ENCODE measurements at places on chromosomes 12 and 14. TPM values are rescaled to one million over a fixed set of nuclear protein-coding genes. Genes with fewer than 3 reads are reported as not detected.
A peak's percentile ranks its signal among the peaks of the same experiment; 100 is the strongest.

- peak; percentile 64 for DNase-seq
Observed at GRCh38 chr12:45415393-45415817, 199.5 kb downstream of the ANO6 start.

DNA sequence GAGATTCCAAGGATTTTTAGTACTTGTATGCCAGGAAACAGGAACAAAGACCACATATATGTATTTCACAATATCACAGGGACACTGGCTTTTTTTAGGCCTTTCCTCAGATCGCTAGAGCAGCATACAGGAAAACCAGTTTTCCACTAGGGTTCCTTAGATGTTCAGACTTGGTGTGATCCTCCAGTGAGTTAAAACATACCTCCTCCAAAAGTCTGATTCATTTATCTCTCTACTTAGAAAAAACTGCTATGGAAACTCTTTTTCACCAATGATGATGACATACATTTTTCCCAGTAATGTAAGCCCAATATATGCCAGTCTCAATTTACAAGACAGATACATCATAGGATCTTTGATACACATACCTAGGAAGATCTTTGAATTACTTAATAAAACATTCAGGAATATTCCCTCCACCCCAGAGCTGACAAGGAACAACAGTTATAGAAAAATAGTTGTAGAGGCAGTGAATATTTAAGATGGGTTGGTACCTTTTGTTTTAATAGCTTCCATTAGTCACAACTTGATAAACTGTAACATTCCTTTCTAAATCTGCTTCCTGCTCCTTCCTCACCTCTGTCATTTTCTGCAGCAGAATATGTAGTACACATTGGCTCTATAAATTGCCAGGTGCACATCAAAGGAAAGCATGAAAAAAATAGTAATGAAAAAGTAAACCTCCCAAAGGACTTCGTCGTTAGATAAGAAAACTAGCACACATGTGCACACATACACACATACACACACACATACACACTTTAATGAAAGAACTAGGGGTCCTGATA, 27.5 kb downstream of the BCAT1 start:
- DNase-seq = no peak

- no peak for DNase-seq
Observed at GRCh38 chr14:99630202-99630601, 14.7 kb upstream of the HHIPL1 start.

DNA sequence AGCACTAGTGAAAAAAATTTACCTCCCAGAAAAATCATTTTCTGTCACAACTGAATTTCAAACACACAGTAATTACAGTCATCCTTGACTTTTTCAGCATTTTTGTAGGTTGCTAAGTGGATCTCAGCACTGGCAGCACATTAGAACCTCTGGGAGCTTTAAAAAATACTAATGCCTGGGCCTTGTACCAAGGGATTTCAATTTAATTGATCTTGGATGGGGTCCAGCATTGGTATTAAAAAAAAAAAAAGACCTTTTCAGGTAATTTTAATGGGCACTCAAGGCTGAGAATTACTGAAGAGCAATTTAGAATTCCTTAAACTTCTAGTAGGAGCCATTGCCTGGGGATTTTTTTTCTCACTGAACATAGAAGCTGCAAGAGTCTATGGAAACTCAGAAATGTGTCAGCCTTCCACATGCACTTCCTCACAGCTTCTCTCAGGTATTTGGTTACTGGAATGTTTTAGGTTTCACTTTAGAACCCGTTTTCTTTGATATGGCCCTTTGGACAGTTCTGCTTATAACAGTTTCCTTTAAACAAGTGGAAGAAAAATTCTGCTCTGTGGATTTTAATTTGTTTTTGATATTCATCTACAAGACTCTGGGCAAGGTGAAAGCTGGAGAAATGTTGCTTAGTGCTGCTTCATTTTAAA, 88.5 kb upstream of the DACT1 start:
- DNase-seq = no peak

DNA sequence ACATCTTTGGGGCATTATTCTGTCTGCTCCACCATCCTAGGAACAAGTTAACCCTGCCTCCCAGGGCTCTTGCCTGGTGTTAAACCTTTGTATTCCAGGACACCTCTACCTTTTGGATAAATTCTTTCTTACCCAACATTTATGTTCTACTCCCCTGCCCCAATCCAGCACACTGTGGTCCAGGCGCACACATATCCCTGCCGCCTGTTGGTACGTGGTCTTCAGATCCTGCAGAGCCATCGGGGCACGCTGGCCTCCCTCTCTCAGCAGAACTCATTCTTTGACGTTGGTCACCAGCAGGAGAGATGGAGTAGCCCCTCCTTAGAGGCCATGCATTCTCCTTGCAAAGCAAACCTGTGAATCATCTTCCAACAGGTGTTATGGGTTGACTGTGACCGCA, 5.1 kb upstream of the TMEM179 start:
- no peak for DNase-seq

DNA sequence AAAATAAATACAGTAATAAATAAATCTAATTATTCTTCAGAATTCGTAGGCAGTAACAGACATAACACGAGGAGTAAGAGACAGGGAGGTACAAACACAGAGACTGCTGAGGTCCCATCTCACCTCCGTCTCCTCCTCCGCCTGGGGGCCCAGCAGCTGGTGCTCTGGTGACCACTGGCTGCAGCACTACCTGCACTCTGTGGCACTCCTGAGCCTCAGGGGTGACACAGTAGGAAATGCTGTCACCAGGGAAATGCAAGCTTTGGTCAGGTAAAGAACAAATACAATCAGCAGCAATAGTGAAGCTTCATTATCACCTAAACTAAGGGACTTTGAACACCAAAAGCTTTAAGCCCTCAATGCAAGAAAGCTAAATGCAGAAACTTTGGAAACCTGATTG, 19.6 kb downstream of the GSTZ1 start:
- DNase-seq = no peak

DNA sequence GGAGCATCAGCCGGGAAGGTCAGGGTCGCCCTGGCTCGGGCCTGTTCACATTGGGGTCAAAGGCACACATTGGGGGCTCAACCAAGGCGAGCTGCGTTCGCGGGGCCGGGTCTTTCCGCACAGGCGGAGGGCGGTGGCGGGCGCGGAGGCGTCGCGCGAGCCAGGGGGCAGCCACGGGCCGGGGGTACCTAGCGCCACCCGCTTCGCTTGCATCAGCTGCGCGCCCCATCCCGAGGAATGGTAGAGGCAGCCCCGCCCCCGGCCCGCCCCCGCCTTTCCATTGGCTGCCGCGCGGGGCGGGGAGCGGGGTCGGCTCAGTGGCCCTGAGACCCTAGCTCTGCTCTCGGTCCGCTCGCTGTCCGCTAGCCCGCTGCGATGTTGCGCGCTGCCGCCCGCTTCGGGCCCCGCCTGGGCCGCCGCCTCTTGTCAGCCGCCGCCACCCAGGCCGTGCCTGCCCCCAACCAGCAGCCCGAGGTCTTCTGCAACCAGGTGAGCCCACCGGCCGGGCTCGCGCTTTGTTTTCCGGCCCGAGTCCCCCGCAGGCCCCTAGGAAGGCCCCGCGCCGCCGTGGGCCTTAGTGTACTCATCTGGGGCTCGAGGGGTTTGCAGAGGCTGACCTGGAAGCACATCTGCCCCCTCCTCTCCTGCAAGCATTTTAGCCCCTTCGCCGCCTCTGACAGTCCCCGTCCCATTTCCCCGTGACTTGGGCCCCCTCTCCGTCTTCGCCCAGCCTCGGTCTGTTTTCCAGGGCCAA, at the start of gene ALDH2:
ALDH2 (plus strand) TSS at position 326 of the 754 bp plus-strand sequence; CDS start at position 376, 50 bp downstream.
- DNase-seq = peak; percentile 63

DNA sequence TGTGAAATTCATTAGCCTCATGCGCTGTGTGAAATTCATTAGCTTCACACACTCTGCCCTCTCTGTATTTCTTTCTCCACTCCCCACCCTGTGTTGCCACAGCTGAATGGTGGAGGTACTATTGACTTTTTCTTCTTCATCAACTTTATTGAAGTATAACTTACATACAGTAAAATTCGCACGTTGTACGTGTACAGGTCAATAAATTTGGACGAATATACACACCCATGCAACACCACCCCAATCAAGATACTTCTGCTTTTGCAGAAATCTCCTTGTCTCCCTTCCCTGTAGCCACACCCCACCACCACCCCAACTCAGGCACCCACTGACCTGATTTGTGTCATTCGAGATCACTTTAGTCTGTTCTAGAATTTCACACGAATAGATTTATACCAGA, 51.8 kb downstream of the FBXL14 start:
- DNase-seq = no peak

The HOXC12 gene
- total RNA-seq = not detected

The RNU4-1 gene
- total RNA-seq = 323 TPM

The ACSM4 gene
- not detected for total RNA-seq

GRCh38 chr14:104307627-104308401, 169.4 kb downstream of the KIF26A start:
- DNase-seq = no peak

GRCh38 chr14:80390906-80391305, 179.6 kb upstream of the DIO2 start:
- DNase-seq = no peak

DNA sequence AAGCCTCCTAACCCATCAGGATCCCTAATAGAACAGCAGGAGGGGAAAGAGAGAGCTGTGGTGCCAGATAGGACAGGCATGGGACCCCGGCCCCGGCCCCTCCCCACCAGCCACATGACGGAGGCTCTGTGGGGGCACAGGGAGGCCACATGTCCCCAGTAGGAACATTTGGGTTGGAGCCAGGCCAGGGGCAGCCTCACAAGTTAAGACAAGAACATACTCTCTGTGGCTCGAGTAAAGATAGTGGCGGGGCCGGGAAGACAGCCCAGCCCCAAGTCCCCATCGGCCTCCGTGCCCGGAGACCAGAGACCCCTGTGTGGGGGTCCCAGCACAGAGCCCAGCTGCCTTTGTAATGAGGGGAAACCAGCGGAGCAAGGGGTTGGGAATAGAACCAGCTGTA, 78.6 kb upstream of the GALNT9 start:
- no peak for DNase-seq

DNA sequence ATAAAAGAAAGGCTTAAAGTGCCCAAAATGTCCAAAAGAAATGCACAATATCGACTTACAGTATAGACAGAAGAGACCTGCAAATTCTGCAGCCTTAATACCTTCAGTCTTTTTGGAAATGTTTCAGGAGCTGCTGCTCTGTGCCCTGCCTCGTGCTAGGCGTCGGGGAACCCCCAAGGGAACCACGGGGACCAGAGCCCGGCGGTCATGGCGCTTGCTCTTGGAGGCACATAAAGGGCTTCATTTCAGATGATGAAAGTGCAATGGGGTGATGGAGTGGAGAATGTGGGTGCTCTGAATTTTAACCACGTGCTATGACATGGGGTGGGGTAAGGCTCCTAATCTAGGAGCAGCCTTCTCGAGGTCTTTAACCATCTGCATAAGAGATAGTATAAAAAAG, 14.8 kb upstream of the AACS start:
- DNase-seq = peak; percentile 20

The COL2A1 gene
- 0.05 TPM for total RNA-seq

The PLBD1 gene
- not detected for total RNA-seq

The DAD1 gene
- 302 TPM for total RNA-seq

DNA sequence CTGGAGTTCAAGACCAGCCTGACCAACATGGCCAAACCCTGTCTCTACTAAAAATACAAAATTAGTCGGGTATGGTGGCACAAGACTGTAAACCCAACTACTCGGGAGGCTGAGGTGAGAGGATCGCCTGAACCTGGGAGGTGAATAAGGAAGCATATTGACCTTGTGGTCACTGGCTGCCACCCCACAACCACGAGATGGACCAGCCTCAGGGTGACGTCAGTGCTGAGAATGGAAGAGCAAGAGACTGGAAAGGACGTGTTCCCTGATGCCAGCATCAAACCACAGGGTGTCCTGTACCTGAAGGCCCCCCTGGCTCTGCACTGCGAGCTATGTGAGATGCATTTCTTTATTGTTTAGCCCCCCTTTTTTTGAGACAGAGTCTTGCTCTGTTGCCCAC, 45.9 kb upstream of the BDKRB2 start:
- DNase-seq = no peak

The MYG1 gene
- 61.9 TPM for total RNA-seq

DNA sequence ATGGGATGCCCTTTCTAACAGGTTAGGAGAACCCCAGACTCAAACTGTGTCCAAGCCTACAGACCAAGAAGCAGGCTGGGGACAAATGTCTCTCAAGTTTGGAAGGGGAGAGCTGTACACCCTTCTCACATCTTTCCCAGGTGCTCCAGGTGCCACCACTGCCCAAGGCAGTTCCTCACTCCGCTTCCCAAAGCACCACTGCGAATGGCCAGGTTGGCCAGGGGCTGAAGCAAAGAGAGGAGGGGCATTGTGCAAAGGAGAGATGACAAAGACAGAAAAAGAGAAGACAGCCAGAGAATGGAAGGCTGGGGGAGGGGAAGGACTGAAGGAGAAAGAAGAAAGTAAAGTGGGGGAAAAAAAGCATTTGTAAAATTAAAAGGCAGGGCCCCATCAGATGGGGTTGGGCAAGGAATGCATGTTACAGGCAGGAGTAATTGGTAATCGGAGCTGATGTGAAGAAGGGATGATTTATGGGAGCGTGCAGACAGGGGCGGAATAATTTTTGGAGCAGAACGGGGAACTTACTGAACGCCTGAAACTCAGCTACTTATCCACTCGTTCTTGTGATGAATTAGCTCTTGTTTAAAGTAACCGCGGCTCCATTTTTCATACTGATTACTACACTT, 165.8 kb downstream of the ESRRB start:
- no peak for DNase-seq

DNA sequence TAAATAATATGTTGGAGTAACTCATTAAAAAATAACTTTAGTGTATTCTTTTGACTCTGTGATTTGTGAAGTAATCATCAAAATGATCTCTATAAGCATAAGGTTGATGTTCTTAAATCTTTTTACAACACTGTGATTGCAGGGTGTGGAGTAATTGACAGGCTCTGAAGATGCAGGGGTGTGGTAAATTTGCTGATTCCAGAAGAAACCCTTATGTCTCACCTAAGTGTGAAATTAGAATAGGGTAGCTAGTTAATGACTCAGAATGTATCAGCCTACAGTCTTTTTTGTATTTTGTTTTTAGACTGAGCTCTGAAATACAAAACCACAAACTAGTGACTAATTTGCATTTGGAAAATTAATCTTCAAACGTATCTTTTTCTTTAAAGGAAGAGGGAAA, 5.9 kb downstream of the PRPF39 start:
- DNase-seq = peak; percentile 27

GRCh38 chr14:95025218-95025617, 132.1 kb downstream of the DICER1 start:
- DNase-seq = no peak

DNA sequence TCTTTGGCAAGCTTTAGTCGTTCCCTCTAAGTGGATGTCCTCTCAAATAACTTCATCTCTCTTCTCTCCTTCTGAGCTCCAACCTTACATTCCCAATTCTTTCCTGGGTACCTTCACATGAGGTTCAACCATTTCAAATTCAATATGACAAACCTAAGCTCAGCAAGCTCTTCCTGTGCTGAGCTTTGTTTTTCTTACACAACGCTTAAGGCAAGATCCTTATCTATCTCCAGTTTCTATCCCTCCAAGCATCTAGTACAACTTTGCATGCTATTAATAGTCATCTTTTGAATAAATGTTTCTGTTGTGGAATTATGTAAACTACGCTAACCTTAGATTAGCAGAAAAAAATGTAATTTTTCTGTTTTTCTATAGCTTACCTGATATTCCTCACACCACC, 63.7 kb upstream of the IFNG-AS1 start:
- no peak for DNase-seq

- DNase-seq = no peak
Observed at GRCh38 chr12:104942075-104942474, 16.0 kb downstream of the SLC41A2 start.

GRCh38 chr12:4261655-4262054, 11.9 kb upstream of the CCND2 start:
- DNase-seq = no peak

GRCh38 chr12:82758749-82759330, 72.1 kb downstream of the TMTC2 start:
- DNase-seq = no peak

Measured in activated CD4-positive, alpha-beta T cell treated with anti-CD3 and anti-CD28 coated beads for 36 hours (primary cell).